8988T (cell line): ENCODE measurements at places on chromosomes 3 and 15.

DNA sequence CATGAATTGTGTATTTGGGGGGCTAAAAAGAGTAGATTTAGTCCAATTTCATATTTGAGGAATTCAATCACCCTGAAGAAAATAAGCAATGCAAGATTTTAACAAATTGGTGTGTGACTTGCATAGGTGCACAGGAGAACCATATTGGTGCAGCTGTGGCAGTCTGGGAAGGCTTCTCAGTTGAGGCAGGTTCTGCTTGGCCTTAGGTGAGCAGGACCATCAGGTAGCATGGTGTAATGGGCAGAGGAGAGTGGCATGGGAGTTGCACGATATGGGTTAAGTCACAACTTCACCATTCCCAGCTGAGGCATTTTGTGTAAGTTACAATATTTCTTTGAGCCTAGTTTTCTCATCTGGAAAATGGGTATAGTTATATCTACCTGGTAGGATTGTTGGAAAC is 10.5 kb downstream of the EBLN2 start:
- DNase-seq: no peak

DNA sequence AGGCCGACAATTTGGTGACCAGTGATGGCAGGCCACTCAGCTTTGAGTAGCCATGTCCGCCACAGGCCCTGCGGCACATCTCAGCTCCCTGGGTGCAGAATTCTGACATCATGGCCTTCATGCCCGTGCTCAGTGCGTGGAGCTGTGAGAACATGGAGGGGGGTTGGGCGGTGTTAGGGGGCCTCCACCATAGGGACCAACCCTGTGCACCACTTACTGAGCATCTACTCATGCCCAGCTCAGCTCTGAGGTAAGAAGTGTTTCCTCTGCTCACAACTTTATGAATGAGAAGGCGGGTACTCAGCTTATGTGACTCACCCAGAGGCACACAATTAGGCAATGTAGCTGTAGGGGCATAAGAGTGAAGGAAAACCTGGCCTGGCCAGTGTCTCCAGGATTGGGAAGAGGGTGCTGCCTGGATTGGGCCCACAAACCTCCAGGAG is 10.5 kb downstream of the ACOX2 start:
- DNase-seq: peak; percentile 71

- DNase-seq: no peak
Measured at GRCh38 chr3:166582236-166582635, 745.0 kb upstream of the BCHE start.

DNA sequence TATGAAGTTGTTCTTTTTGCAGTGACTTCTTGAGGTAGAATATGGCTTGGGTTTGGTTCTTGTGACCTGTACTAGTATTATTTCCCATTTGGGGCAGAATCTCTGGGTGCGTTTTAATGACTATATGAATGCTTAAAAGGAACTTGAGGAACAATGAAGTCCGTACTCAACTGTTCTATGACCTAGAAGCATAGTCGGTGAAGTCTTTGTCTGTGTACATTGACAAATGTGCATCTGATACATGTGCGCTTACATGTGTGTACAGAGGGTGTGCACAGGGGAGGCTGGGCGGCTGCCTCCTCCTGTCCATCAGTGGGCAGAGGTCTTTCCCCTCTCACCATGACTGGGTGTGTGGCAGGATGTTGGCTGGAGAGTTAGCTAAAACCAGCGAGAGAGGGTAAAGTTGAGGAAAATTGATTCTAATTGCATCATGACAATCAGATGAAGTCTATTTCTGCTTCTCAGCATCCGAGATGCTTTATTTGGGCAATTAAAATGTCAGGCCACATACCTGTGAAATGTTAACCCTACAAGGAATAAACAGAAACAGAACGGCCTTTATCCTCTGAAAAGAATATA is 1.0 kb upstream of the NR2F2 start:
- DNase-seq: no peak

DNA sequence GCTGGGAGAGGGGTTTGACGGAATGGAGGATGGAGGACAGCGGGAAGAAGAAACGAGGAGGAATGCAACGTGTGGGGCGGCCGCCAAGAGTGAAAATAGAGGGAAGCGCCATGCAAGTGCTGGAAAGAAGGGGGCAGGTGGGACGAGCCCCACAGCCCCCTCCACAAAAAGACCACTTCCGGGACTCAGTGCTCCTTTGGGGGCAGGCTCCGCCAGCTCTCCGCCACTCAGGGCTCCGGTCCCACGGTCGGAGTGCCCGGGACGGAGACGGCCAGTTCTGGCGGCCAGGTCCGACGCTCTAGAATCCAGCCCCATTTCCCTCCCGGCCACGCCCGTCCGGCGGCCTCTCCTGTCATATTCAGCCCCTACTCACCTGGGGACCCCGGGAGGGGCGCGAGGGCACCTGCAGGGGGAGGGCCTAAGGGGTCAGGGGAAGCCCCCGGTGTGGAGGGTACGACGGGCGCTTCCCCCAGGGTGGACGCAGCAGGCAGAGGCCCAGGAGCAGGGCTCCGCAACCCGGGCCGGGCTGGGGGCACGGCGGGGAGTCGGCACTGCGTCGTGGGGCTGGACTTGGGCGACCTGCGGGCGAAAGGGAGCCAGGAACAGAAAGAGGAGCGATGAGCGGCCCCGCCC is 25.5 kb upstream of the CSPG4 start:
- DNase-seq: no peak

- no peak for DNase-seq
Measured at GRCh38 chr3:190886945-190887344, 24.5 kb upstream of the GMNC start.

DNA sequence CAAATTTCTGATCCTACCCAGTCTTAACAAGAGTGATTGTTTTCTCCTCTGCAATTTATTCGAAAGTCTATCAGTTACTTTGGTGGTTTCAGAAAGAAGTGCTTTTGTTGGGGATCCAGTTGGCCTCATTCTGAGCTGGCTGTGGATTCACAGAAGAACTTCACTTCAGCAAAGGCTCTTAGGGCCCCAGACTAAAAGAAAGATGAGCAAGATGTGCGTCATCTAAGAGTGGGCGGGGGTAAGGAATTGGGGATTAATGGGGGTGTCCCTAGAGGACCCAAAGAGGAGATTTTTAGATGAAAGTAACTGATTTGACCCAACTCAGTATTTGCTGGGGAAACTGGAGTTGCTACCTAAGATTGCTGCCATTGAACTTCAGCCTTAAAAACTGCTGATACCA is 63.9 kb upstream of the TSEN2 start:
- no peak for DNase-seq

DNA sequence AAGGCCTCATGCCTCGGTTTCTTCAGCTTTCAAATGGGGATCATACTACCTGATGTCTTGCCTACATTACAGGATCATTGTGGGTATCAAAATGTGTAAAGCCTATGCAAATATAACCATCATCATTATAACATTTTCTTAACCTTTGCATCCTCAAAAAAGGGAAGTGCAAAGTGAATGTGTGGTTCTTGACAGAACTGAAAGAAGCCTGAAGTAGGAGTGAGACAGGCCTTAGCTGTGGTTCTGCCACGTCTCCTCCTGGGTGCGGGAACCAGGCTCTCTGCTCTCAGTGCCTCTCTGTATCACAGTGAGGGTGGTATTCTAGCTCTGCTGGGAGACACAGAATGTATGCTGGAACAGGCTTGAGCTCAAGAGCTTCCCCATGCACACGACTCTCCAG is 316.9 kb upstream of the ICE2 start:
- no peak for DNase-seq
